ENCODE measurements at places on chromosomes 12 and 14. TPM values are rescaled to one million over a fixed set of nuclear protein-coding genes. Genes with fewer than 3 reads are reported as not detected.

The CLEC6A gene
- total RNA-seq: not detected

The AQP6 gene
- 0.28 TPM for total RNA-seq

DNA sequence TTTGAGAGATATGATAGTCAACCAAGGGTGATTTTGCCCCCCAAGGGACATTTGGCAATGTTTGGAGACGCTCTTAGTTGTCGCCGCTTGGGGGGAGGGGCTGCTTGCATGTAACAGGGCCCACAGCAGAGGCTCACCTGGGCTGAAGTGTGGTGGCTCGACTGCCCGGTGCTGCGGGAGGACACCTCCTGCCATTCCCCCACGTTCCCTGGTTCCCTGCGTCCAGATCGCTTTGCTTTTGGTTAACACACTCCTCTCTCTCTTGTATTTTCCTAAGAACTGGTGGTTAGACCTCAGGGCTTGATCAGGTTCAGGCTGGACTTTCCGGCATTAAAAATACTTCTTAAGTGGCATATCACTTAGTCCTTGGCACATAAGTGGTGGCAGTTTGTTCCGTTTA lies 18.9 kb downstream of the PPP2R5C start:
- no peak for DNase-seq

- no peak for DNase-seq
Observed at GRCh38 chr12:9372202-9372601, 164.0 kb upstream of the PZP start.

All from left lobe of liver (tissue), 2 donors.